Psoas muscle (tissue), 8 donors: ENCODE measurements at places on chromosomes 6 and 20. TPM values are rescaled to one million over a fixed set of nuclear protein-coding genes. Genes with fewer than 3 reads are reported as not detected.

Gene GPX5
- not detected for total RNA-seq

Gene MUCL3
- total RNA-seq = not detected

DNA sequence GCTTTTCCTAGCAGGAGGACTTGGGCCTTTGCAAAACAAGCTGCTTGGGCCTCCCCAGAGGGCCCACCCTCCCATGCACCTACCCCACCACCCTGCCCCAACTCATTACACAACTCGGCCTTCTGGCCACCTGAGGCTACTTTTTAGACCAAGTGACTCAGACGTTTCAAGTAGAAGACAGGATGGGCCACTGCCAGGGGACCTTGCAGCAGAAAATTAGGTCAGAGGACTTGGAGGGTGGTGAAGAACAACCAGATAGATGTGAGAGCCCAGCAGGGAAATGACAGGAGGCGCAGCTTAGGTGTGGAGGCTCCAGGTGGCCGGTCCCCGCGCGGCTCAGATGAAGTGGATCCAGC, 1.4 kb downstream of the PPP1R3D start:
- peaks cover 55% of the 10 kb centered on the region for H3K4me1 ChIP-seq

DNA sequence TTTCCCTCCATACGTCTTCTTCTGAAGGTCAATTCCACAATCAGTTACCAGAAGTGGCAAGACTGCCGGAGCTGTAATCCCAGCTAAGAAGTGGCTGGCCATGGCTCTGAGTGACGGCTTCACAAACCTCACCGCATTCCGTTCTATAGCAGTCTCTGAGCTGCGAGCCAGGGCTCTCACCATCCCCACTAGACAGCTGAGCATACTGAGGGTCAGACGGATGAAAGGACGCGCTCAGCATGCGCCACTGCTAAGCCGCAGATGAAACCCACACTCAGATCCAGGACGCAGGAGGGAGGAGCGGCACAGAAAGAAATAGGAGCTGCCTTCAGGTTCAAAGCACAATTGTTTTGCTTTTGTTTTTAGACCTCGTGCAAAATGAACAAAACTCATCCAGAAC, 97.9 kb downstream of the ANKRD60 start:
- H3K27me3 ChIP-seq = peaks cover 17% of the 10 kb centered on the region
- DNase-seq = no peak
- no peak overlapping the region for H3K27ac ChIP-seq
- no peak overlapping the region for H3K4me3 ChIP-seq
- no peaks in the 10 kb centered on the region for H3K36me3 ChIP-seq
- H3K4me1 ChIP-seq = no peaks in the 10 kb centered on the region

GRCh38 chr6:166619912-166620311, 7.1 kb downstream of the RPS6KA2 start:
- DNase-seq = no peak
- peaks cover 66% of the 10 kb centered on the region for H3K4me1 ChIP-seq
- H3K27me3 ChIP-seq = no peaks in the 10 kb centered on the region
- H3K36me3 ChIP-seq = no peaks in the 10 kb centered on the region

GRCh38 chr20:63942969-63943807, 13.0 kb downstream of the UCKL1 start:
- DNase-seq = peak; percentile 17
- no peak overlapping the region for H3K4me3 ChIP-seq
- peak overlapping the region; percentile 69 for H3K27ac ChIP-seq
- H3K4me1 ChIP-seq = peaks cover 36% of the 10 kb centered on the region
- H3K36me3 ChIP-seq = peaks cover 72% of the 10 kb centered on the region

- no peaks in the 10 kb centered on the region for H3K27me3 ChIP-seq
- H3K4me1 ChIP-seq = peaks cover 74% of the 10 kb centered on the region
- no peak for DNase-seq
- peak overlapping the region; percentile 13 for H3K27ac ChIP-seq
Measured at GRCh38 chr6:123415844-123416468, 220.8 kb downstream of the TRDN start.

Gene OTOR
- not detected for total RNA-seq

GRCh38 chr20:23223908-23224580, 126.5 kb upstream of the NXT1 start:
- H3K4me3 ChIP-seq = no peak overlapping the region
- no peak for DNase-seq
- no peak overlapping the region for H3K27ac ChIP-seq
- no peaks in the 10 kb centered on the region for H3K27me3 ChIP-seq
- no peaks in the 10 kb centered on the region for H3K36me3 ChIP-seq

GRCh38 chr6:92820601-92821000, 598.8 kb downstream of the EPHA7 start:
- H3K36me3 ChIP-seq = no peaks in the 10 kb centered on the region
- no peak overlapping the region for H3K27ac ChIP-seq
- no peaks in the 10 kb centered on the region for H3K27me3 ChIP-seq
- DNase-seq = no peak

DNA sequence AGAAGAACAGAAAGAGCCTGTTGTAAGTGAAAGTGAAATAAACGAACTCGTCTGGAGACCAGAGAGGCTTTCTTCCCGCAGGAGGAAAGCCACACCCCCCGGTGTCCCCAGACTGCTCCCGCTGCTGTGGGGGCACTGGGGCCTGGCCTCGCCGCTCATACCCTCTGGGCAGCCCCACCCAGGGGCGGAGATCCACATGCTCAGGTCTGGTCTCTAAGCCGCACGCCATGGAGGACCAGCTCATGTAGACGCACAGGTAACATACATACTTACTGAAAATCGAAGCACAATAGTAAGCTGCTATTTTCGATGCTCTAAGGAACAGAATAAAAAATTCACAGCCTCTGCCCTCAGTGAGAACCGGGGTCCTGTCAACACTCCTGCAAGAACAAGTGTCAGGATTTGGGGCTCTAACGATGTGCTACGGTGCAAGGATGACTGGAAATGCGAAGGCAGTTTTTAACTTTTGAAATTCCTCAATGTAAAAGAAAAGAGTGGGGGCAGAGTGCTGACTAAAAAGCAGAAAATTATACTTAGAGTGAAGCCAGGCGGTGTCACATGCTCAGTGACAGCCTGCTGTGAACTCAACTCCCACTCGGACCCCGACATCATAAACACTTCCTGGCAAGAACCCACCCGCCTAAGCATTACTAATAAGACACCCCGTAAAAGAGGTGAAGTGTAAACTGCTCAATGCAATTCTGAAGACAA, 110.5 kb downstream of the IRF4 start:
- DNase-seq = no peak
- H3K4me1 ChIP-seq = no peaks in the 10 kb centered on the region
- peaks cover 3% of the 10 kb centered on the region for H3K36me3 ChIP-seq

- no peaks in the 10 kb centered on the region for H3K36me3 ChIP-seq
- H3K27ac ChIP-seq = no peak overlapping the region
- no peaks in the 10 kb centered on the region for H3K4me1 ChIP-seq
- no peak overlapping the region for H3K4me3 ChIP-seq
Measured at GRCh38 chr20:63138855-63139341, 77.0 kb downstream of the YTHDF1 start.

- H3K4me1 ChIP-seq = peaks cover 23% of the 10 kb centered on the region
- peak overlapping the region; percentile 62 for H3K4me3 ChIP-seq
- no peaks in the 10 kb centered on the region for H3K36me3 ChIP-seq
- no peaks in the 10 kb centered on the region for H3K27me3 ChIP-seq
- peak overlapping the region; percentile 48 for H3K27ac ChIP-seq
Measured at GRCh38 chr20:36860811-36861624, 14.9 kb upstream of the TLDC2 start.

DNA sequence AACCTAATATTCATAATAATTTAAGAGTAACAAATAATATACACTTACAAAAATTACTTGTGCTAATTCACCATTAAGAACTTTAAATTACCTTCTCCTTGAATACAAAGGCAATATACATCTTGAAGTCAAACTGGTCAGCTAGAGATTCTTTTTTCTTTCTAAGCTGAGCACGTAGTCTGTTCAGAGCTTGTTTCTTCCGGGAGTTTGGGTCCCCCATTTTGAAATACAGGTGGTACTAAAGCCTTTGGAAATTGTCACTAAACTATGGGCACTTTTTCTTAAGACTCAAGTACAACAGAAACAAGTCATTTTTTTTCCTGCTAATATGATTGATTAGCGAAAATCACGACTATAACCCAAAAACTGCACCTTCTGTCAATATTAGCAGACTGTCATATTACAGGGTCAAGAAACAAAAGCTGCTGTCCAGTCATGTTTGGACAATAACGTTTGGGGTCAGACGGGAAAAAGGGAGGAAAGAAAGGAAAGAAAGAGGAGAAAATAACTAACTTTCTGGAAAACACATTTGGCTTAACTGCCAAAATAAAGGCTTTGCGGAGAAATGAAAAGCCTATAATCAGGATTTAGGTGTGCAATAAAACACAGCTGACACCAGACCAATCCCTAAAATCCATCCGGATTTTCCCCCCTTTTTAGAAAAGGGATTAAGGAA, 367 bp downstream of the C6orf62 start:
- H3K27me3 ChIP-seq = no peaks in the 10 kb centered on the region
- peak overlapping the region; percentile 100 for H3K27ac ChIP-seq
- peaks cover 3% of the 10 kb centered on the region for H3K36me3 ChIP-seq
- peaks cover 41% of the 10 kb centered on the region for H3K4me1 ChIP-seq
- DNase-seq = no peak

Gene C6orf132
- total RNA-seq = 0.18 TPM

- no peak overlapping the region for H3K27ac ChIP-seq
- H3K36me3 ChIP-seq = no peaks in the 10 kb centered on the region
- no peak overlapping the region for H3K4me3 ChIP-seq
- no peak for DNase-seq
- H3K4me1 ChIP-seq = no peaks in the 10 kb centered on the region
Measured at GRCh38 chr6:136860043-136860442, 37.7 kb downstream of the PEX7 start.

Gene PTGIS
- total RNA-seq = 17.2 TPM

GRCh38 chr20:38036366-38036765, 2.8 kb downstream of the RPRD1B start:
- H3K27me3 ChIP-seq = no peaks in the 10 kb centered on the region
- DNase-seq = no peak
- H3K4me1 ChIP-seq = peaks cover 55% of the 10 kb centered on the region
- H3K4me3 ChIP-seq = peak overlapping the region; percentile 85

Gene POM121L2
- not detected for total RNA-seq

GRCh38 chr20:50338479-50339391, 148.1 kb downstream of the CEBPB start:
- H3K36me3 ChIP-seq = no peaks in the 10 kb centered on the region
- DNase-seq = no peak
- no peak overlapping the region for H3K4me3 ChIP-seq
- peaks cover 6% of the 10 kb centered on the region for H3K4me1 ChIP-seq
- no peaks in the 10 kb centered on the region for H3K27me3 ChIP-seq

- no peaks in the 10 kb centered on the region for H3K36me3 ChIP-seq
- H3K27ac ChIP-seq = no peak overlapping the region
- H3K4me3 ChIP-seq = peak overlapping the region; percentile 80
- peaks cover 19% of the 10 kb centered on the region for H3K4me1 ChIP-seq
Measured at GRCh38 chr20:63521602-63522001, 1.0 kb downstream of the PPDPF start.

Gene OR2H2
- not detected for total RNA-seq

Gene KIF25
- 0.43 TPM for total RNA-seq

Gene PRRC2A
- 81.4 TPM for total RNA-seq
